Muscle of back (tissue), 13 donors: ENCODE measurements at places on chromosomes 1 and 21. TPM values are rescaled to one million over a fixed set of nuclear protein-coding genes. Genes with fewer than 3 reads are reported as not detected.

GRCh38 chr1:25819491-25820246 is at the start of gene MTFR1L:
Gene MTFR1L (plus strand): TSS chr1:25819954. CDS start chr1:25823105, 3,151 bp downstream.
- DNase-seq = peak; percentile 97

DNA sequence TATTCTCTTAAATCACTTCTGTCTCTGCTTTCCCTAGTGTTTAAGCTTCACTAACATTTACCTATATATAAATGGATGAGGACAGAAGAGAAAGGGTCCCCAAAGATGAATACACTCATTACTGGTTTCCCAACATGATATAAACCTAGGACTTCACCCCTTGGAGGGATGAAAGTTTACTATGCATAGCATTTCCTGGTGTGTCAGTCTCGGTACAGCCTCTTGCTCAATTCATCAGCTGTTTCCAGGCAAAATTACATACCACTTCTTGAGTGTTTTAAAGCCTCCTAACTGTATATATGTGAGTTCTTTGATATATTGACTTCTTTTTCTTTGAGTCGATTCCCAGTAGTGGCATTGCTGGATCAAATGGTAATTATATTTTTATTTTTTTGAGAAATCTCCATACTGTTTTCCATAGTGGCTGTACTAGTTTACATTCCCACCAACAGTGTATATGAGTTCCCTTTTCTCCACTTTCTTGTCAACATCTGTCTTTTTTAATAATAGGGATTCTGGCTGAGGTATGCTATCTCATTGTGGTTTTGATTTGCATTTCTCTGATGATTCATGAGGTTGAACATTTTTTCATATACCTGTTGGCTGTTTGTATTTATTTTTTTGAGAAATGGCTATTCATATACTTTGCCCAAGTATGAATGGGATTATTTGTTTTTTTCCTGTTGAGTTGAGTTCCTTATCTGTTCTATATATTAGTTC is 259.3 kb upstream of the CACYBP start:
- no peak for DNase-seq

- no peak for DNase-seq
Observed at GRCh38 chr1:27621051-27621920, 13.7 kb downstream of the FGR start.

INAVA gene
- 1.5 TPM for polyA plus RNA-seq

DPH5 gene
- polyA plus RNA-seq = 45.0 TPM

S100A3 gene
- polyA plus RNA-seq = not detected
